Neural progenitor cell (in vitro differentiated cells): ENCODE measurements at places on chromosomes 5 and 9.

- H3K27me3 ChIP-seq = no peaks in the 10 kb centered on the region
- no peaks in the 10 kb centered on the region for H3K36me3 ChIP-seq
- H3K27ac ChIP-seq = no peak overlapping the region
- no peaks in the 10 kb centered on the region for H3K4me1 ChIP-seq
- DNase-seq = no peak
These were observed 9.4 kb downstream of the GABRP start for GRCh38 chr5:170792878-170793277.

- H3K4me3 ChIP-seq = no peak overlapping the region
- no peaks in the 10 kb centered on the region for H3K27me3 ChIP-seq
- peaks cover 22% of the 10 kb centered on the region for H3K4me1 ChIP-seq
- DNase-seq = no peak
These were observed 34.4 kb downstream of the ERGIC1 start for GRCh38 chr5:172868436-172868923.

GRCh38 chr9:18488886-18489285 is 14.9 kb downstream of the ADAMTSL1 start:
- no peak overlapping the region for H3K27ac ChIP-seq
- DNase-seq = no peak
- no peak overlapping the region for H3K4me3 ChIP-seq
- no peaks in the 10 kb centered on the region for H3K36me3 ChIP-seq
- peaks cover 32% of the 10 kb centered on the region for H3K4me1 ChIP-seq

DNA sequence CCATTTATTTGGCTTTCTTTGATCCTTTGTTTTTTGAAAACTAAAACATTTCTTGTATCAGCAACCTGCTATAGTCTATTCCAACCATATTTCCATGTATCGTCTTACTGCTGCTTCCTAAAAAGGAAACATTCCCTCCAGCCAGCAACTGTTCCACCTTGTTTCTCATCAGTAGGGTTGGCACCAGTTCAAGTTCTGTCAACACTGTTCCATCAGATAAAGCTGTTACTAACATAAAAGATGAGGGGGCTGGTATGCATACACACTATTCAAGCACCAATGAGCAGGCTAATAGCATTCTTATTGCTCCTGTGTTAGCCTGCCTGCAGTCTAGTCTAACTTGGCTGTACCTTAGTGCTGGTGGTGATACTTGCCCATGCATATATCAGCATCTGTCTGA is 178.3 kb downstream of the CWC27 start:
- no peak overlapping the region for H3K4me3 ChIP-seq
- DNase-seq = no peak
- no peaks in the 10 kb centered on the region for H3K4me1 ChIP-seq
- no peaks in the 10 kb centered on the region for H3K27me3 ChIP-seq

- no peaks in the 10 kb centered on the region for H3K4me1 ChIP-seq
- H3K27ac ChIP-seq = no peak overlapping the region
- H3K27me3 ChIP-seq = no peaks in the 10 kb centered on the region
- no peaks in the 10 kb centered on the region for H3K36me3 ChIP-seq
- no peak overlapping the region for H3K4me3 ChIP-seq
These were observed 77.5 kb upstream of the TGFBR1 start for GRCh38 chr9:99027443-99027842.

DNA sequence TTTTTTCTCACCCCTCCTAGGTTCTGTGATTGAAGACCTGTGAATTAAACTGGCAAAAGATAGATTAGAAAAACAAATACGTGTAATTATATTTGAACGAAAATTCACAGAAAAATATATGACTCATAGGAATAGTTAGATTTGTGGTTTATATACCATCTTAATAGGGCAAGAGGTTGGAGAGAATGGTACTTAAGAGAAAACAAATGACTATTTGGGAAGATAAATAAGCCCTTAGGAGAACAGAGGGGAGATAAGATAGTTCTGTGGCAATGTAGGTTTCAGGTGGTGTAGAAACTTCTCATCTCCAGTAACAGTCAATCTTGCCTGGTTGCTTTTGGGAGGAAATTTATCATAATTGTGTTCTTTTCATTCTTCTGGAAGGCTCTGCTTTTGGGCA is 122.0 kb downstream of the PRDM9 start:
- no peak overlapping the region for H3K27ac ChIP-seq
- no peaks in the 10 kb centered on the region for H3K4me1 ChIP-seq
- no peaks in the 10 kb centered on the region for H3K27me3 ChIP-seq
- DNase-seq = no peak

- H3K4me1 ChIP-seq = peaks cover 22% of the 10 kb centered on the region
- no peak for DNase-seq
- H3K27ac ChIP-seq = no peak overlapping the region
- H3K4me3 ChIP-seq = no peak overlapping the region
- no peaks in the 10 kb centered on the region for H3K27me3 ChIP-seq
These were observed 36.8 kb downstream of the PTGES start for GRCh38 chr9:129716091-129716490.

GRCh38 chr5:99019812-99020697 is 91.2 kb upstream of the CHD1 start:
- H3K27ac ChIP-seq = no peak overlapping the region
- H3K4me3 ChIP-seq = no peak overlapping the region
